ENCODE measurements at places on chromosomes 4 and X.
A peak's percentile ranks its signal among the peaks of the same experiment; 100 is the strongest.

DNA sequence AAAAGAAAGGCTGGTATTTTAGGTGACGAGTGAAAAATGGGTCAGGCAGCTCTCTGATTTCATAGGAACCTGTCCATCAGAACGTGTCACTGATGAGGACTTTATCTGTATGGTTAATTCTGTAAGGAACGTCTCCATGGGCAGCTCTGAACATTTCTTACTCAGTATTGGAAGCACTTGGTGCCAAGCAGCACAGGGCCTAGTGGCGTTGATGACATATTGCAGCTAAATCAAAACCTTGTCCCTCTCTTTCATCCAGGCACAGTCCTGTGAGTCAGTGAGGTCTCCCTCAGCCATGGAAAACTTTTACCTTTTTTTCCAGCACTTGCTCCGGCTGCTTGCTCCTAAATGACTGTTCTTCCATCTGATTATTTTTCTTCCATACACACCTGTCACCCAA is 301.9 kb downstream of the DHX15 start:
- DNase-seq: no peak

- no peak for DNase-seq
Observed at GRCh38 chr4:137432446-137433311, 99.6 kb downstream of the PCDH18 start.

DNA sequence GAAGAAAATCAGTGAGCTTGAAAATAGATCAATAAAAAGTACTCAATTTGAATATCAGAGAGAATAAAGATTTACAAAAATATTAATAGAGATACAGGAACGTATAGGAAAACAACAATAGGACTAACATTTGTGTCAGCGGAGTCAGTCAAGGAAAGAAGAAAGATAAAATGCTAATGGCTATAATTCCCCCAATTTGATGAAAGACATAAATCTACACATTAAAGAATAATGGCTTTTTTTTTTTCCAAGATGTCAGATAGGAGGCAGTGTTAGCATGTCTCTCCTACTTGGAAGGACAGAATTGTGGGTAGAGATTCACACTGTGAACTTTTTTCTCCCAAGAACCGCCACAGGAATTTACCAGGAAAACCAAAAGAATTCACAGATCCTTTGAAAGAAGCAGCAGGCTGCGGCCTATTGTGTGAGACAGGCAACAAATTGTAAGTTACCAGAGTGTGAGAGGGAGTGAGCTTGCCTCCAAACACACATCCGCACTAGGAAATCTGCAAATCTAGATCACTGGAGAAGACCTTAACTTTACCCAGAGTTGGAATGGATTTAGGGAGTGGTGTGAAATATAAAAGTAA is 249.9 kb downstream of the PRDM5 start:
- no peak for DNase-seq

GRCh38 chrX:1390621-1391369 is 1.1 kb downstream of the SLC25A6 start:
- no peak for DNase-seq

DNA sequence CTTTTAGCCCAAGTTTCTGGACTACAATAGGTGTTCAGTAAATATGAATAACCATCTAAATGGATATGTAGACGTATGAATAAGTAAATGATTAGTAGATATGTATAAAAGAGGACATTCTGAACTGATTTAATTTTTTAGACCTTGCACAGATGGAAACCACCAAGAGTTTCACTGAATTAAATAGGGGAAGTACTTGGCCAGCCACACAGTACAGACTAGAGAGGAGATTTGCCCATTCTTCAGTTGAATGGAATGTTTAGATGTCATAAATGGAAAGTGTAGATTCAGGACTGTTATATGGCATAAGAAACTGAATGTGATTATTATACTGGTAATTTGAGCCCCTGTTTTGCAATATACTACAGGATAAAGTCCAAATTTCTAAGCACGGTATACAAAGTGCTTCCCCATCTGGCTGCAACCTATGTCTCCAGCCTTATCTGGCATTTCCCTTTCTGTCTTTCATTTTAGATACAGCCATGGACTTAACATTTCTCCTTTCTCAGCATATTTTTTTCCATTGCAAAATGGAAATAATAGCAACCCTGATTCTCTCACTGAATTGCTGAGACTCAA is 137.8 kb upstream of the HS3ST1 start:
- no peak for DNase-seq

DNA sequence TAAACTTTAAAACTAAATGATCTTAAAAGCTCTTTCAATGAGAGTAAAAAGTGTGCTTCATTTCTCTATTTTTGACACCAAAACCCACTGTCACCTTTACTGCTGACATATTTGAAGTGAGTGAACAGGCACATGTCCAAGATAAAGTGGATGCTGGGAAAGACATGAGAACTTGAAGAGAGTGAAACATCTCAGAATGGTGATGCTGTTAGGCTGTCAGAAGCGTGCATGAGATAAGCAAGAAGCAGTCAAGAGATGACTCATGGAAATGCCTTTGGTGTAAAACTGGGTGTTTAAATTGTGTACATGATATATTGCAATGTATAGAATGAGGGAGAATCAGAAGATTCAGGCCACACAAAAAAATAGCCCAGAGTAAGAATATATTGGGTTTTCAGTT is 21.8 kb upstream of the GBA3 start:
- no peak for DNase-seq

- no peak for DNase-seq
Observed at GRCh38 chr4:7572894-7573293, 138.2 kb upstream of the PSAPL1 start.

GRCh38 chr4:41072021-41072777 is 142.1 kb downstream of the APBB2 start:
- no peak for DNase-seq

DNA sequence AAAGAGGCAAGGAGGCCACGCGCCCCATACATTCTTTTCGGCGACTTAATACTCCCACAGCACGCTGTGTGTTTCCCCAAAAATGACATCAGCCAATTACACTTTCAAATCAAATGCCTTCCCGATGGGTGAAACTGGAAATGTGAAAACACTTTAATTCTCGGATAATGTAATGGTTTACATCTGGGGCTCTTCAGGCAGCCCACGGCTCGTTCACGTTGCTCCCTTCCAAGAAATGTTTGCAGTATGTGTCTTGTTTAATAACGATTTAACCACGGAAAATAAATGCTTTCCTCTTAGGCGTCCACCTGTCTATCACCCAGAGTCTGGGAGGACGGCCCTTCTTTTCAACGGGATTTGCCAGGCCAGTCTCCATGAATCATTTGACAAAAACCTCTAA is 272.5 kb downstream of the SHOX start:
- DNase-seq: no peak

DNA sequence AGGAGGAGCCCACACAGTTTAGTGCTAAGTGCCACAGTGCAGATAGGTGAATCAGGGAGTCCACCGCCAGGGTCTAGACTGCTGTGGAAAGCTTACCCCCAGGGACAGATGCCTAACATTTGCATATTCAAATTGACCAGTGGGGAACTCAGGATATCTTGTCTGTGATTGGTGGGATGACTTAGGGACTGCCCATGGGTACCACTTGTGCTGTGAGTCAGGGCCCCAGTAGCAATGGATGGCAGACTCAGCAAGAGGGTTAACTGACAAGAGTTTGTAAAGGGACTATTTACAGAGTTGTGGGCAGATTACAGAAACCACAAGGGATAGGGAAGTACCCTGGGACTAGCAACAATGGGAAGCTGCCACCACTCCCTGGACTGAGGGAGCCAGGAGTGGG is 282.1 kb downstream of the BCOR start:
- peak; percentile 38 for DNase-seq

DNA sequence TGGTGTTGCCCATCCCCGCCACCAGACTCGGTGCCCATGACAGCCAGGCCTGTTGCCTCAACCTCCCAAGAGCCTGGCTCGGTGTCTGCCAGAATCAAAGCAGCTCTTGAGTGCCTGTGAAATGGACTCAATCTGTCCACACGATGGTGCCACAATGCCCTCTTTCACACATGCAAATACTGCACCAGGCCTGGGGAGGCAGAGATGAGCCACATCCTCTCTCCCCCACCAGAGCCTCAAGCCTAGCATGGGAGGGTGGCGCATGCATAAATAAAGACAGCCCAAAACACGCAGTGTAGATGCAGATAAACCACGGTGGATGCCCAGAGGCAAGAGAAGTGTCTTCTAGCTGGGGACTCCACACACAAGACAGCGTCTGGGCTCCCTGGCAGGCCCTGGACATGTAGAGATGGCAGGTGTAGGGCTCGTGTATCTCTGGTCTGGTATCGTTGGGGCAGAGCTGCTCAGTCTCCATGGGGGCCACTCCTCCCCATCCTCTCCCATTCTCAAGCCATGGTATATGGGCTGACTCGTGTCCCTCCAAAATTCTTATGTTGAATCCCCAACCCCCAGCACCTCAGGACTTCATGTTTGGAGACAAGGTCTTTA is 65.6 kb downstream of the JAKMIP1 start:
- DNase-seq: peak; percentile 44

GRCh38 chr4:153113061-153113837 is 91.0 kb upstream of the TRIM2 start:
- DNase-seq: peak; percentile 67

GRCh38 chr4:145868637-145869409 is 69.8 kb downstream of the ZNF827 start:
- no peak for DNase-seq

DNA sequence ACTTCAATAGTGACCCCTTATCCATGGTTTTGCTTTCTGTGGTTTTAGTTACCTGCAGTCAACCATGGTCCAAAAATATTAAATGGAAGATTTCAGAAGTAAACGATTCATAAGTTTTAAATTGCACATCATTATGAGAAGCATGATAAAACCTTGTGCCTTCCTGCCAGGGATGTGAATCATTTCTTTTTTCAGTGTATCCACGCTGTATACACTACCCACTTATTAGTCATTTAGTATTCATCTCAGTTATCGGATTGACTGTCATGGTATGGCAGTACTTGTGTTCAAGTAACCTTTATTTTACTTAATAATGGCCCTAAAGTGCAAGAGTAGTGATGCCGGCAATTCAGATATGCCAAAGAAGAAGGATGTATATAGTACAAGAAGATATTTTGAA is 37.7 kb upstream of the TASL start:
- no peak for DNase-seq

DNA sequence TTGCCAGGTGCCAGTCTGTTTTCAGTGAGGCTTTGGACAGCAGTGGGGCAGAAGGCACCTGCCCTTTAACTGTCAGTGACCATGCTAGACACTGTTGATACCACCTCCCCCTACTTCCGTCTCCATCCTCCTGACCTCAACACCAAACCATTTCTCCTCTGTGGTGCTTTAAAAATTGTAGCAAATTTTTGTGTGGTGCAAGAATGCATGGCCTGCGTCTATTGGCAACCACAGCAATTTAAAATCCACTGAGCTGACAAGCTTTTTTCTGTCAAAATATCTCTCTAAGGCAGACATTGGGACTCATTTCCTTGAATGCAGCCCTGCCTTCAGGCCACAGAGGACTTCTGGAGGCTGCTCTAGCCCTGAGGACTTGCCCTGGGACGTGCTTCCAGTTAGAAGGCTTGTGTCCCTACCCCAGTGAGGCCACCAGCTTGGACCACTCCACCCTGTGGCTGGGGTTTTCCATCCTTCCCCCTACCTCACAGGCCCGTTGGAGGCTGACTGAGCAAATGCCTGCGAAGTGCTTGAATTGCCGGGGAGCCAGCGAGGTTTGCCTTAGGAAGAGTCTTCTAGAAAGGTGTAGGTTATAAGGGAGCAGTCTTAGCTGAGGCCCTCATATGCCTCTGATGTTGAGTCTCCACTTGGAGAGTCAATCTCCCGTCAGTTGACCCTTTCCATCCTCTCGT is 6.9 kb downstream of the PRRG3 start:
- DNase-seq: no peak

- no peak for DNase-seq
Observed at GRCh38 chrX:123881330-123881729, 21.5 kb downstream of the XIAP start.

GRCh38 chrX:13994104-13994503 is 35.6 kb downstream of the GEMIN8 start:
- DNase-seq: no peak

- no peak for DNase-seq
Observed at GRCh38 chr4:128913228-128913627, 103.7 kb downstream of the JADE1 start.

GRCh38 chrX:455199-455598 is 68.5 kb upstream of the PPP2R3B start:
- DNase-seq: no peak

DNA sequence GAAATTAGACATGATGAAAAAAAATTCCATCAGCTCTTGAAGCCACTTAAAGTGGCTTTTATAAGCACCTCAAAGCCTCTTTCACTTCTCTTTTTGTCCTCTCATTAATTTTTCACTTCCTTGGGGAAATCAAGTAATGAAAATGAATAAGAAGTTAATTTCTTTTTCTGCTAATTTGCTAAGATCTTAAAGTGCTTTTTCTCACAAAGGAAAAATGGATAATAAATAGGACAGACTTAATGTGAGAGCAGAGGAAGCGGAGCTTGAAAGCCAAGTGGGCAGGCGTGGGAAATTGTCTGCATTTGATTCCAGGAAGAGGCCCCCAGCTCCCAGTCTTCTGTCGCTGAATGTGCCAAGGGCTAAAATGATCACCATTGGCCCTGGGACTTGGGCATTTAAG is 28.6 kb downstream of the CDS1 start:
- DNase-seq: no peak

DNA sequence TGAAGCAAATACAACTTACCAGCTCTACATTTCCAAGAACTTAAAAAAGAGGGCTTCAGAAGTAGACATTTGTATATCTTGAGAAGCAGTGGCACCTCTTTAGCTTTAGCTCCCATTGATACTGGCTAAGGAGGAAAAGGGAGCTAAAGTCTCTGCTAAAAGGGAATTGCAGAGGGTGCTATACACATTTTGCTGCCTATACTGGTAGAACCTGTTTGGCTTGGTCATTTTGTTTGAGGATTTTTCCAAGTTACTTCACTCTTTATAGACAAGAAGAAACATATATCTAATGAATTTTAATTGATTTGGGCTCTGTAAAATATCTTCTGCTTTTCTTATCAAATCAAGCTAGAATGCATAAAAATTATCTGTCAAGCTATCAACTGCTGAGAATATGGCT is 11.8 kb downstream of the PAPSS1 start:
- DNase-seq: no peak

DNA sequence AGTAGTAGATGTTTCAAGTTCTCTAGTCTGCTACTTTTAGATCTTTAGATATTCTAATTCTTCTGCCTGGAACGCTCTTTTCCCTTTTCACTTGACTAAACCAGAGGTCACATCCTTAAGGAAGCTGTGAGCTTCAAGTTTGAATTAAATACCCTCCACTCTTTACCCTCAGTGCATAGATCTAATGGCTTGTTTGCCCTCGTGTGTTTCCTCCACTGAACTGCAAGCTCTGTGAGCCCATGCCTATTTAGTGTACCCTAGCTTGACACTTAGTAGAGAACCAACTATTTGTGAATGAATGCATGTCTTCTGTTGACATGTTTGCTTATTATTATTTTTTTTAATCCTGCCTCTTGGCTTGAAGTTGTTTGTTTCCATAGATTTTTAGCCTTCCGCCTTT is 138.3 kb downstream of the PDE5A start:
- DNase-seq: no peak

DNA sequence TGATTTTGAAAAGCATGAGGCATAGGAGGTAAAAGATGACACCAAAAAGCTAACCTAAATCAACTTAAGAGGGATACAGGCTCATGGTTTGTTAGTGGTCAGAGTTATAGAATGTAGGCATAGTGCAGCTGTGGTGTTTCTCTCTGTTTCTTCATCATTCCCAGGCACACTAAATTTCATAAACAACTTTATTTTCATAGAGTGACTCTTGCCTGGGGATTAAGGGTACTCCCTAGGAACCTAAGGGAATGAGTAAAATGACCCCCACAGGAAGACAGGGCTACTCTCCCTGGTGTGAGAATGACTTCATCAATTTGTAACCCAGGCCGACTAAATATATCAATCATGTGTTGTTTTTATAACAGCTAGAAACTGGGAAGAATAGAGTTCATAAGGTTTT is 11.1 kb downstream of the FABP2 start:
- DNase-seq: no peak

All from T-helper 2 cell (primary cell).